ENCODE measurements at places on chromosomes 7 and 10. TPM values are rescaled to one million over a fixed set of nuclear protein-coding genes. Genes with fewer than 3 reads are reported as not detected.
A peak's percentile ranks its signal among the peaks of the same experiment; 100 is the strongest.

DNA sequence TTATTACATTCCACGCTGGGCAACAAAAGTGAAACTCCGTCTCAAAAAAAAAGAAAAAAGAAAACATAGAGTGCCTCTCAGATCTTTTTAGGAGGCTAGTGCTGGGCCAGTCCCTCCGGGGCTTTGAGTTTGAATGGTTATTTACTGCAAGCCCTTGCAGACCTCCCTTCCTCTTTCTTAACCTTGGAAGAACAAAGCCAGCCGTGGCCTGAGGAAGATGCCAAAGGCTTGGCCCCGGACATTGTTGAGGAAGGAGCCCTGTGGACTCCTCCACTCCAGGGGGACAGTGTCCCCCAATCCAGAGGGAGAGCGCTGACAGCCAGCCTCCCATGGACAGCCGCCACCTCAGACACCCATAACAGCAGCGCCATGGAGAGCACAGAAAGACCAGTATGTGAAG is 5.0 kb downstream of the TSPAN33 start:
- DNase-seq = no peak

- DNase-seq = no peak
Measured at GRCh38 chr7:105690325-105690945, 109.1 kb upstream of the EFCAB10 start.

Gene STEAP4
- polyA plus RNA-seq = 2.3 TPM

Gene PCDH15
- polyA plus RNA-seq = 0.07 TPM

Gene NXPH1
- polyA plus RNA-seq = not detected

- no peak for DNase-seq
Measured at GRCh38 chr10:13268841-13269240, 31.0 kb downstream of the PHYH start.

Gene GIMAP1
- polyA plus RNA-seq = 1.8 TPM

GRCh38 chr7:137983323-137984008 is 18.4 kb downstream of the CREB3L2 start:
- DNase-seq = no peak

DNA sequence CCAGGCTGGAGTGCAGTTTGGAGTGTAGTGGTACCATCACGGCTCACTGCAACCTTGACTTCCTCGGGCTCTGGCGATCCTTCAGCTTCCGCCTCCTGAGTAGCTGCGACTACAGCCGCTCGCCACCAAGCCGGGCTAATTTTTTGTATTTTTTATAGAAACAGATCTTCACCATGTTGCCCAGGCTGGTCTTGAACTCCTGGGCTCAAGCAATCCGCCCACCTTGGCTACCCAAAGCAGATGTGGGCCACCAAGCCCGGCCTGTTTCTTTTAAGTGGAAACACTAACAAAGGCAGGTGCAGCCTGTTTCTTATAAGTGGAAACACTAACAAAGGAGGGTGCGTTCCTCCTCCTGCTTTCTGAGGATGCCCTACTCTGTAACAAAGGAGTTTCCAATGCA is 18.2 kb downstream of the PRF1 start:
- no peak for DNase-seq

DNA sequence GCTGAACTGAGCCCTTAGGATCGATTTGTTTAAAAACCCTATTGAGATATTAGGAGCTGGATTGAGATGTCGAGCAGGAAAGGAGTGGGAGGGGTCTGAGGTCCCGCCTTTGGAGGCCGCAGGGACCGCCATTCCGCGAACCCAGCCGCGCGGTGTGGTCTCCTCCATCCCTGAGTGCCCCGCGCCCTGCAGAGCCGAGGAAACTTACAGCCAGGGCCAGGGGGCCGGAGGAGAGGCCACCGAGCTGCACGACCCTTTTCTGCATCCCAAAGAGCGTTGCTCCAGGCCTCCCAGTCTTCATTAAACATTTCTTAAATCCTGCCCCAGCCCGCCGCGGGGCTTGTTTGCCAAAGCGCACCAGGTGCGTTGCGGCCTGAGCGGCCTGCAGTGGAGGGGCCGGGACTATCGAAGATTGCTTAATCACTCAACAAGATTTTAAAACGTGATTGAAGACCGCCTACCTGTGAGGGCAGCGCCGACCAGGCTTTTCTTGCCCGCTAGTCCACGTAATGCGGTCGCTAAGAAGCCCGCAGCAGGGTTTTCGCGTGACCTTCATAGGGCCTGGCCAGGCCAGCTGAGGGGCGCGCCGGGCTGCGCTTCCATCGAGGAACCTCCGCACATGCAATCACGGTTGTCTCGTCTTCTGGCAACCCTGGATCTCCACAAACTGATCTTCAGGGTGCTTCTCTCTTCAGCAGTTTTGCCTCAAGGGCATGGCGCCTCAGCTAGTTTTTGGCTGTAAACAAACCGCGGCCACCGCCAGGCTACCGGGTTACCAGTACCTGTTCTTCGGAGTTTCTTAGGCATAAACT is 2.0 kb upstream of the CTBP2 start:
- DNase-seq = no peak

DNA sequence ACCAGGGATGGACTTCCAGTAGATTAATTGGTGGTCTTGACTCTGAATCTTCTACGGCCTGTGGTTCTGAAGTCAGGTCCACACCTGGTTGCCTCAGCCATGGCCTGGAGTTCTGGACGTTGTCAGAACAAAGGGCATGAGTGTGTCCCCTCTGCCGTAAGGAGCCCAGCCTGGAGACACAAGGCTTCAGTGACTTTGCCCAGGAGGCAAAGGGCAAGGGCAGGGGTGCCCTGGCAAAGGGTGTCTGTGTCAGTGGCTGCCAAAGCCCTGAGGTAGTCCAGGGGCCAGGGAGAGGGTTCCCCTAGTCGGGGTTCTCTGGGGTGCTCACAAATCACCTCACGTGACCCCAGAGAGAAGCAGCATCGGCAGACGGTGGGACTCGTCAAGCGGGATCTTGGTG is 273.2 kb upstream of the ZNF32 start:
- DNase-seq = no peak

DNA sequence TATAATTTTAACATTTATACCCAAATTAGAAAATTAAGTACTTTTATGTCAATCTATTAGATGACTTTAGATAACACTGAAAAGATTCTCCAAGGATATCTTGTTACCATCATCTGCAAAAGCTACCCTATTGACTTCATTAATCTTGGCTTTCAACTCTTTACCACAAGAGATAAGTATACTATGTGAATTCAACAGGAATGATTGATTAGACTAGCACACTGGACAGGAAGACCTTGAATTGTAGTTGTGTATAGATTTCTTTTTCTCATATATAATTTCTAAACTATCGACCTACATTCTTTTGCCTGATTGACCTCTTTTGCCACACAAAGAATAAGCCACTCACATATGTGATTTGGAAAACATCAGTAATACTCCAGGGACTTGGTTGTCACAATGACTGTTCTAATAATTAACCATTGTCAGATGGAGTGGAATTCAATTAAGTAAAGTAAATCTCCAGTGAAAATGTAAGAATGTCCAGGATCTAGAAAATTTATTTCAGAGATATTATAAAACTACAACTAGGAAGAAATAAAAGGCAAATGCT is 1132.0 kb downstream of the SORCS1 start:
- DNase-seq = no peak

Gene TFEC
- polyA plus RNA-seq = 1.5 TPM

DNA sequence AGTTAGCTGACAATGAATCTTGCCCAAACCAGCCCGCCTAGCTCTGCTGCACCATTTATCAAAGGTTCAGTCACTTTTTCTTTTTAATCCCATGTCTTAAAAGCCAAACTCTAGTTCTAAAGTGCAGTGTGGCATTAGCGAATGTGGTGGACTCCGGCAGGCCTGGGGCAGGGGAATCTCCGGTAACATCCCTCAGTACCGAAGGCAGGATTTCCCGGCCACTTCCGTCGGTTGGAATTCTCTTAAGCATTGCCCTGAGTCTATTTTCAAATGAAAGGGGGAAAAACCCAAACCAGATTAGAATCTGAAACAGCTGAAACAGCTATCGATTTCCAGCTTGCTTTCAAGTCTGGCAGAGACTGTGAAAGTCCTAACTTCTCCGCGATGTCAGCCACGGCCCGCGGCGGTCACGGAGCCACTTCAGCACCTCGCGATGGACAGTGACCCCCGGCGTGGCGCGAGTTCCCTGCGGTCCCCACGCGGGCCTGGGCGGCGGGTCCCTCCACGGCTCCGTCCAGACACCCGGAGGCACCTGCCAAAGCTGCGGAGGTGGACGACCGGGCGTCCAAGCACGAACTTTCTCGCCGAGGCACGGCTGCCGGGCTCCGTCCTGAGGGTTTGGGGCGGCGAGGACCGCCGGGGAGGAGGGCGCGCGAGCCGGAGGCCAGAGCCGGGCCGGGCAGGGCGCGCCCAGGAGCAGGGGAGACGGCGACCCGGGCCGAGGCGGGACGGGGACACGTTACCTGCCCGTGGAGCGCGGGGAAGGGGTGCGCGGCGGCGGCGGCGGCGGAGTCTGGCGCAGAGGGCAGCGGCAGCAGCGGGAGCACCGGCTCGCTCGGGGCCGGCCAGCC is 745 bp downstream of the TCERG1L start:
- DNase-seq = peak; percentile 37

GRCh38 chr10:71810048-71810750 is 36.9 kb upstream of the VSIR start:
- DNase-seq = no peak

- DNase-seq = no peak
Measured at GRCh38 chr7:25391295-25391861, 163.1 kb upstream of the NPVF start.

DNA sequence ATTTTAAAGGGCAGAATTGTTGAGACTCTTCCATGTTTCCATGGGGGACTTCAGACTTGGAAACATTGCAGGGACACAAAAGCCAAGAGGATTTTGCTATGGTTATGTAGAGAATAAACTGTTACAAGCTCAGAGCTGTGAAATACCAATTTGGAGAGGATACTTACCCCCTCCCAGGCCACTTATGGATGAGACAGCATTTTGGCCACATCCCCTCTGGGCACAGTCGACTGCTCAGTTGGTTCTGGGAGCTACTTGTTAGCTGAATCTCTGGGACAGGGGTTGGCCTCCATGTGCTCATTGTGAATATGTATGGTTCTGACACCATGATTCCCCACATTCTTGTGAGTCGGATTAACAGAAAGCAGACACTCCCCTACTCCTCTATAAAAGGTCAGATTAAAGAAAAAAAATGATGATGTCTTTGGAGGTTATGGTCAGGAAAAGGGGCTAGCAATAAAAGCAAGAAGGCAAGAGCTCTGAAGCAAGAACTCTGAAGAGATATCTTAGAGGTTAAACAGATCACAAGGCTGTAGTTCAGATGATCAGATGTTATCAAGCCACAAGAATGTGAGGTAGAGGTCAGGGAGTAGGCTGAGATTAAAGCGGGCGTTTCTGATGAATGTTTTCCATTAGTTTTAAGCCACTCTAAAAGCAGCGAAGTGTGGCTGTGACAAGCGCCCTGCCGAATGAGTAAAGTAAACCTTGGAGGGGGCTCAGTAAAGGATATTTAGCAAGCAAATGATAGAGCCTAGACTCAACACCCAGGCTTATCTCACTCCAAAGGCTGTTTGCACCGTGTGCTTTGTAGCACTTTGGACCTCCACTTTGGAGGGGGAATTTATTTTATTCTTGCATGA is 17.2 kb downstream of the STAMBPL1 start:
- DNase-seq = peak; percentile 77

DNA sequence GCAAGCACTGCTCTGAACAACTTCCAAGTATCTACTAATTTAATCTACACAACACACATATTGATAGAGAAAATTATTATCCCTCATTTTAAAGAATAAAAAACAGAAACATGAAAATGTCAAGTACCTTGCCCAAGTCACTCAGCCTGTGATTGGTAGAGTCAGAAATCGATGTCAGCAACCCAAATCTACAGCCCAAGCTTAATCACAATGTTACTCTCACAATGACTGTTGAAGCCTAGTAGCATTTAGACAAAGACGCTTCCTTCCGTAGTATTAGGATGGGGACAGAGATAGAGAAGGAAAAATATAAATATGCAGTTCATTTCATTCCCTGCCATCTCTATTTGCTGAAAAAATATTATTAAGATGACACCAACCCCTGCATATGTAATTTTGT is 242.5 kb downstream of the ELMO1 start:
- no peak for DNase-seq

GRCh38 chr10:103800789-103801540 is 54.4 kb downstream of the SH3PXD2A start:
- DNase-seq = no peak

Gene CRPPA
- polyA plus RNA-seq = 3.4 TPM

GRCh38 chr10:1102416-1102815 is 46.2 kb downstream of the WDR37 start:
- no peak for DNase-seq

Gene SLC26A3
- polyA plus RNA-seq = not detected

Gene TRIM73
- polyA plus RNA-seq = 2.3 TPM

Gene CPA4
- 1.5 TPM for polyA plus RNA-seq

Gene NAT16
- not detected for polyA plus RNA-seq

DNA sequence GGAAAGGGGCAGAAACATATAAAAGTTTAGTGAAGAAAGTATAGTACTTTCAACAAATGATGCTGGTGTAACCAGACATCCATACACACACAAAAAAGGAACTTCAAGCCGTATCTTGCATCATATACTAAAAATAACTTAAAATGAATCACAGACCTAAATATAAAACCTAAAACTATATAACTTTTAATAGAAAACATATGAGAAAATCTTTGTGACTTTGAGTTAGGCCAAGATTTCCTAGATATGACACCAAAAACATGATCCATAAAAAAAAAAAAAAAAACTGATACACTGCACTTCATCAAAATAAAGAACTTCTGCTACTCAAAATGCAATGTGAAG is 40.9 kb downstream of the NUDCD3 start:
- DNase-seq = peak; percentile 11

Gene CYP26C1
- polyA plus RNA-seq = not detected

DNA sequence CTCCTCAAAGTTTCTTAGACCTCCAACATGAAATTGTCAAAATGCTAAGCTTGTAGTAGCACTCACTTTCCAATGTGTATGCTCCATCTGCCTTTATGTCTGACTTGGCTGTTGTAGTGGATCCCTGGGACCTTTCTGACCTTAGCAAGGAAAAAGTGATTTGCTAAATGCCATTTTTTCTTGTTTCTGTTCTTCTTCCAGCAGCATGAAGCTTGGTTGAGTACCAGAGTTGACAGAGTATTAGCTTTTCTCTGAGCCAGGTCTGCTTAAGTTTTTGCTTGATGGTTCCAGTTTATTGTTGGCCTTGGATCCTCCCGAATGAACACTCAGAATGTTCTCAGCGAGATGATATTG is 168.7 kb downstream of the SND1 start:
- DNase-seq = no peak

GRCh38 chr7:78490524-78490923 is 692.0 kb downstream of the PHTF2 start:
- DNase-seq = no peak

GRCh38 chr10:62243647-62243997 is 25.0 kb downstream of the RTKN2 start:
- no peak for DNase-seq

DNA sequence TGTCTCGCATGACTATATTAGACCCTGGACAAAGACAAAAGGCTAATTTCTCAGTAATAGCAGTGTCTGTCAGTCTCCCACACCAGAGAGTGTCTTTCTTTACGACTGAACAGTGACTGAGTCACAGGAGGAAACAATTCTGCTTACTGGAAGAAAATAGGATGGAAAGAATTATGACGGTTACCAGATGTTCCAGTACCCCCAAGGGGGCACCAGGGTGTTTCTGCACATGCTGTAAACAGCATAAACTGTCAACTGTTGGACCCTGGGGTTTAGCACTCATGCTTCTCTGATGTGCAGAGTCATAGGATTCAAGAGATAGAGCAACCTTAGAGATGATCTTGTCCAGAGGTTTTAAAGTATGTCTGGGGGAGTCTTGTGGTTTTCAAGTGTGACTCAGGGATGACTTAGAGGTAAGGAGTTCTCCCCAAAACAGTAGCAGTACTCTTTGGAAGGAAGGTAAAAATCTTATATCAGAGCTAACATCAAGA is 291.7 kb downstream of the THSD7A start:
- DNase-seq = peak; percentile 75

Data from muscle of back (tissue), 13 donors.